GM12864 (cell line): ENCODE measurements at places on chromosomes 12 and 14.

DNA sequence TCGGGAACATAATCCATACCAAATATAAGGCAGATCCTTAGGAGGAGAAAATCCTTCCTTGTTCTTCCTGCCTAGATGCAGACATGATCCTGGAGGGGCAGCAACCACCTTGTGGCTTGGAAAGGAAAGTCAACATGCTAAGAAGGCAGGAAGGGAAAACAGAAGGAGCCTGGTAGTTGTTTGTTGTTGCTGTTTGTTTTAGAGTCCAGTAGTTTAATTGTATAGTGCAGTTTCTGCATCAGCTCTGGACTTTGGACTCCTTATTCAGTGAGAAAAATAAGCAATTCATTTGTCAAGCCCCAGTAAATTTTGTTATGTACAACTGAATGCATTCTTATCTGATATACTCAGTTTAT is 45.7 kb upstream of the APPL2 start:
- no peak for DNase-seq

DNA sequence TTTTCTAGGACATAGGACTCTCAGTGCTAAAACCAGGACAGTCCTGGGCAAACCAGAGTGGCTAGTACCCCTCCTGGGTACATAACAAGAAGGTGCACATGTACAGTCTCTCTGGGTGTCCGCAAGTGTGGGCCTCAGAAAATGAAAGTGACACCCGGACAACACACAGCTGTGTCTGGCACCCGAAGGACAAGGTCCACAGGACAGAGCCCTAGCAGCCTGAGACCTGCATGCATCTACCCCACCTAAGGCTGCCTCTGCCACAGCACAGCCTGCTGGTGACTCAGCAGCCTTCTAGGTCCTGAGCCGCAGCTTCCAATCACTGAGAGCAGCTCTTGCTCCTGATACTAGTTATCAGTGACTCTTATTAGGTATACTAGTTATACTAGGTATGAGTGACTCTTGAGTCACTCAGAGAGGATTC is 784.1 kb upstream of the TBX3 start:
- no peak for DNase-seq

DNA sequence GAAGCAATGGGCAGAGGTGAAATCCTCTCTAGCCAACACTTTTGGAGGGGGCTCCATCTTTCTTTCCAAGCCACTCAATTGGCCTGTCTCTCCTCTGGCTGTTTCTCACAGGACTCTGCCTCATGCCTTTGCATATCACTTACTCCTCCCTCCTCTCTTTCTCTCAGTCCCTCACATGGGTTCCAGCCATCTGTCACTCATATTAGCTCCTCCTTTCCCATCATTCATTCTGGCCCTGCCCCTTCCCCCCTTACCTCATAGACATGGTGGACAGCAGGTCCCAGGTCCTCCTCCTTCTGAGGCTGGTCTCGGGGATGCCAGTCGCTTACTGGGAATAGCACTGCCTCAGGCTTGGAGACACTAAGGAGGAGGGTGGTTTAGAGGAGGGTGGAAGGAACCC is 16.6 kb upstream of the ZNF385A start:
- DNase-seq, result no peak

DNA sequence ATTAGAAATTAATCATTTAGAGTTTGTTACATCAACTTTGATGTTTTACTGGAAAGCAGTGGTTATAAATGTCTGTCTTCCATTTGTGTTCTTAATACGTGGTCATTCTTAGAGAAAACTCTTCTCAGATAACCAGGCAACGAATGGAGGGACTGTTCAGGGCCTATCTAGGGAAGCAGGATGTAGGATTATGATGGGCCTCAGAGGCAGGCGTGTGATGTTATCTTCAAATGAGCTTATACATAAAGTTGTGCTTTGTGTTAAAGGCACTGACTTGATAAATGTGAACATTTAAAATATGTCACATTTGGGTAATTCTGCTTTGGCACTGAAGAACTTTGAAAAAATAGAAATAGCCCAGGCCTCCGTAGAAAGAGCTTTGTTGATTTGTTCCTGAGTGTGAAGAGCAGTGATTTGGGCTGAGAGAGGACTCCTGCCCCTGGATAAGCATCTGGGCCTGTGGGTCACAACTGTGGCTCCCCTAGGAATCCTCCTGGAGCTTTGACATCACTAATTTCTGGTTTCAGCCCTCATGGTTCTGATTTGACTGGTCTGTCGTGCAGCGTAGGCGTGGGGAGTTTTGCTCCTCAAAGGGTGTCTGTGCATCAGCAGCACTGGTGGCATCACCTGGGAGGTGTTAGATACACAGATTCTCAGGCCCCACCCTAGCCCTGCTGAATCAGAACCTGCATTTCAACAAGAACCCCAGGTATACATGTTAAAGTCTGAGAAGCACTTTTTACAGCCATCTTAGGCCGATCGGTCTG is 55.4 kb downstream of the SAMD4A start:
- peak; percentile 65 for DNase-seq
